Spinal cord (tissue), 10 donors: ENCODE measurements at places on chromosomes 16 and 17. TPM values are rescaled to one million over a fixed set of nuclear protein-coding genes. Genes with fewer than 3 reads are reported as not detected.

Gene CCL5
- 0.59 TPM for total RNA-seq

Gene IL17C
- total RNA-seq: not detected

GRCh38 chr17:34620458-34620857 is 41.1 kb downstream of the TMEM132E start:
- DNase-seq: no peak

DNA sequence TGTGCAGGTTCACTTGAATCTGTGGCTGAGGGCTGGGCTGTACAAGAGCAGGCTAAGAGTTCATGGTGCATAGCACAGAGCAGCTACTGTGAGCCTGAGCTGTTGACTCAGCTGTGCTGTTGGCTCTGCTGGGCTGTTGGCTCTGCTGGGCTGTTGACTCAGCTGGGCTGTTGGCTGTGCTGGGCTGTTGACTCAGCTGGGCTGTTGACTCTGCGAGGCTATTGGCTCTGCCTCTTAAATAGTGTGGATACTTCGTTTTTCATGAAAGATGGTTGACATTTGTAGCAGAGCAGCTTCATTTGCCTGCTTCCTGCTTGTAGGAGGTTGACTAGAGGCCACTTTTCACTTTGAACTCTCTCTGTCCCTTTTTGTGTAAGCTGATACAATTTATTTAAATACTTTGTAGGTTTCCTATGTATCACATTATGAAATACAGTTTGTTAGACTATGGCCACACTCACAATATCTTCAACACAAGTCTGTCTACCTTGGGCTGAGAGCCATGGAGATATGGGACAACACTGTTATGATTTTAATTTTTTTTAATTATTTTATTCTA is 40.3 kb upstream of the CCNF start:
- no peak for DNase-seq

DNA sequence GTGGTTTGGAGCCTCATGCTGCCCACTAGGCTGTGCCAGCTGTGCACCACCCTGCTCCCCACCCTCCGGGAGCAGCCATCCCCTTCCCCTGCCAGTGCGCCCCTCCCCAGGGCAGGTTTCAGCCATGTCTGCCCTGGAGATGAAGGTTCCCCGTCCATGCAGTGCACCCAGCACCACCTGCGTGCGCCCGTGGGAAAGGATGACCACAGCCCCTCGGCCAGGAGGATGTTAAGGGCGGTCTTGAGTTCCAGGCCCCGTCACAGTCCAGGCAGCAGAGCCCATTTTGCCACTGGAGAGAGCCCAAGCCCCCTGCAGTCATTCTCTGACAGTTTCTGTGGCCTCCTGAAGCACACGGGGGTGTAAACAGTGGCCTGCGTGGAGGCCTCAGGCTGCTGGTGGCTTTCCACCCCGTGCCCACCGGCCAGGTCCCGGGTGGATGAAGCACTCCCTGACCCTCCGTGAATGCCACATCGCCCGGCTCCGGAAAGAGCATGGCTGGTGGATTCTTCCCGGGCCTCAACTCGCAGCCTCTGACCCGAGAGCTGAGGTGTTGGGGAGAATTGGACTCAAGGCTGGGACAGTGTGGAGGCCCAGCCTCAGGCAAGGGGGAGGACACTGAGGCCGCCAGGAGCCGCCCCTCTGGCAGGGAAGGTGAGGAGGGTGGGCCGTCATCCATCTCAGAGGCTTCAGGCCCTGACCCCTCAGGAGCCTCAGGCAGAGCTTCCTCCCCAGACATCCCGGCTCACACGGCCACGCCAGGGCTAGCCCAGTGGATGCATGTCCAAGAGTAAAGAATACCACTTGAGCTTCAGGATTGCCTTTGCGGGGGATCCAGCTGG is 69.7 kb upstream of the CHMP6 start:
- DNase-seq: no peak

- no peak for DNase-seq
Observed at GRCh38 chr17:2067608-2068024, 12.7 kb downstream of the HIC1 start.

- DNase-seq: no peak
Observed at GRCh38 chr17:79089720-79090442, 15.3 kb downstream of the ENGASE start.

DNA sequence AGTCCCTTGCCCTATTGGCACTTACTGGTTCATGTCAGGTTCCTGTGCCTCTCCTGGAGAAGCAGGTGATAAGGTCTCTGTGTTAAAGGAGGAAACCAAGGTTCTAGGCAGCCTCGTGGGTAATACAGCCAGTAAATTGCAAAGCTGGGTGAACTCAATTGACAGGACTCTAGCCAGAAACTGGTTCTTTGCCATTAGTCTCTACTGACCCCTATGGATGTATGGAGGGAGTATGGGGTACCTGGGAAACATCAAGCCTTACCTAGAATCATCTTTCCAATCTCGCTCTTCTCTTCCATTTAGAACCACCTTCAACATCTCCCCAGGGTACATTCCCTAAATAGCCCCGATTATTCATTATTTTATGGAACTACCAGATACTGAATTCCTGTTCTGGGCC is 169.3 kb downstream of the CDH13 start:
- no peak for DNase-seq

DNA sequence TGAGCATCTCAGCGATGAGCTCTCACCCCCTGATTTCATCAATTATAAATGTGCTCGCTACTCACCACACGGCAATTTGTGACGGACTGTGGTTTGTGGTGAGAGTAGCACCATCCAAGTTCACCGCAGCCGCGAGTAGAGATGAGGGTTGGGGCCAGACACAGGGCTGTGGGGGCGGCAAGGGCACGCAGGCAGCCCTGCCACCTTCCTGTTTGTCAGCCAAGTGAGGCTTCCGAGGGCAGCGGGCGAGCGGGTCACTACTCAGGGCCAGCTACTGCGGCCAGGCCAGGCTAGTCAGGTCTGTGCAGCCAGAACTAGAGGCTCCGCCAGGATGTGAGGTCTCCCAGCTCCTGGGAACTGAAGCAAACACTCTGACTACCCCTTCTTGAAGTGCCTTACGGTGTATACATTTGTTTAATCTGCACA is 39.6 kb upstream of the MEOX1 start:
- no peak for DNase-seq

- DNase-seq: no peak
Observed at GRCh38 chr16:88672776-88673175, 9.9 kb upstream of the MVD start.

DNA sequence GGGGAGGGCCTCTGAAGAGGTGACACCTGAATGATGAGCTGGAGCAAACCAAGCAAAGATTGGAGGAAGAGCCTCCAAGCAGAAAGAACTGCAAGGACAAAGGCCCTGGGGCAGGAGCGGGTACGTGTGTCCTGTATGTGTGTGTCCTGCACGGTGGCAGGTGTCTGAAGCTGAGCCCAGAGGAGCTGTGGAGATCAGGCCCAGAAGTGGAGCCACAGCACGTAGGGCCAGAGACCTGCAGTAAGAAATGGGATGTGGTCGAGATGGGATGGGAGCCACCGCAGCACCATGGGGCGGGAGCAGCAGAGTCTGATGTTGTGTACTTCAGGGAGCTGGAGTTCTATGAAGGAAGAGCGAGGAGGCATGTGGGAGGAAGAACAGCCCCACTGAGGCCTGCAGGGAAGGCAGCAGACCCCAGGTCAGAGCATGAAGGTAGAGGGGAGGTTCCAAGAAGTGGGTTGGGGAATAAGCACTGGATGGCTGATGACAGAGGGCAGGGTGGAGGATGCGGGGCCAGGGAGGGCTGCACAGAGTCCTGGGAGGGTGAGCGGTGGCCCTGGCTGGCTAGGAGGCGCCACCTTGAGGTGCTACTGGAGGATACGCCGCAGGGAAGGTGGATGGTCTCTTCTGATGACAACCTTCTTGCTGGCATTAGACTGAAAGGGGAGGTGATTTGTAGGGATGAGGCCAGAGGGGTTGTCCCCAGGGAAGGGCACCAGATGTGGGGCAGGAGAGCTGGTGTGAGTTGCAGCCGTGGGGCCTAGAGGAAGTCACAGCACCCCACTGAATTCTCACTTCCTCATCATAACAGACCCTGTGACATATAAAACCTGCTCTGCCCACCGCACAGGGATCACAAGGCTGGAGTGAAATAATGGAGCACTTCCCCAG is 10.6 kb upstream of the CETP start:
- DNase-seq: no peak

GRCh38 chr17:69423450-69423849 is 9.0 kb downstream of the MAP2K6 start:
- DNase-seq: no peak

GRCh38 chr17:75888484-75888883 is 8.3 kb downstream of the TRIM65 start:
- DNase-seq: no peak

GRCh38 chr17:64982139-64982915 is 63.0 kb upstream of the LRRC37A3 start:
- no peak for DNase-seq

DNA sequence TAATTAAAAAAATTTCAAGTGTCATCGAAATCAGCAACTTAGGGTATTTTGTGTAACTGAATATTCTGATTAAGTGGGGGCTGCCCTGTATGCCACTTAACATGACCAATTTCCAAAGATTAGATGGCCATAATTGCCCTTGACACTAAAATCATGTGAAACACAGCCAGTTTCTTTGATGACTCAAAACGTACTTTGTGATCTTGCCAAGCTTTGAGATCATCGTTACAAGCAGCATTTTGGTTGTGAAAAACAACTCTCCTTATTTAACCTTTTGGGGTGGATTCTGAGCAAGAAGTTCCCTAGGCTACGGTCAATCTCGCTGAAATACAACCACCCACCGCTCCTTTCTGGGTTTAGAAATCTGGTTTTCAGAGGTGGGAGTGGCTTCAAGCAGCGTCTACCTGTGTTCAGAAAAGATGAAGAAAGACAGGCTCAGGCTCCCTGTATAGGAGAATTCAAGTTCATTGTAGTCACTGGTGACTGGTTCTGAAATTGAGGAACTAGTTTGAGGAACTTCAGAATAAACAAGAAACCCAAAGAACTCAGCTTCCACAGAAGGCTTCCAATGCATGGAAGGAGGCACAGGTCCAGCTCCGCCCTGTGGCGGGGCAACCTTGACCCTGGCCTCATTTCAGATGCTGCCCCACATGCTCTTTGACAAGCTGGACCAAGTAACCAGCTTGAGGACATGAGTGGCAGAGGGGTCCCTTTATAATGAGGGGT is 9.4 kb downstream of the MAP3K14 start:
- no peak for DNase-seq

- no peak for DNase-seq
Observed at GRCh38 chr17:42846594-42847280, 2.4 kb downstream of the AOC2 start.

DNA sequence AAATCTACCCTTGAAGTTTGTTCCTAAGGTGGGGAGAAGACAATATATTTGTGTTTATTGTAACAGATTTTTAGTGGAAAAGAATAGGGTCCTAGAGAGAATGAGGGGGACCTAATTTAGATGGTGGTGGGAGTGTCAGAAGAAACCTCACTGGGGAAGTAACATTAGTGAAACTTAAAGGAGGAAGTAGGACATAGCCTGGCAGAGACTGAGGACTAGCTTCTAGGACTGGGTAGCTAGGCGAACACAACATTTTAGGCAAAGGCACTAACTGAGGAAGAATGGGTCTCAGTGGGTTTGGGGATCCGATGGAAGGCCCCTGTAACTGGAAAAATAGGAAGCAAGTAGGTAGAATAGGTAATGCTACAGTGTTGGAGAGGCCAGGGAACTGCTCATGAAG is 4.2 kb upstream of the ARL2BP start:
- DNase-seq: no peak
